Right lung (tissue), 10 donors: ENCODE measurements at places on chromosomes 6 and 20. TPM values are rescaled to one million over a fixed set of nuclear protein-coding genes. Genes with fewer than 3 reads are reported as not detected.

Gene BTNL2
- polyA plus RNA-seq, result 0.78 TPM

Gene IL17F
- polyA plus RNA-seq, result not detected

Gene VGLL2
- polyA plus RNA-seq, result not detected

Gene NKX2-4
- polyA plus RNA-seq, result not detected

Gene BTBD9
- 16.6 TPM for polyA plus RNA-seq

Gene NUP43
- polyA plus RNA-seq, result 38.9 TPM

Gene PSORS1C1
- polyA plus RNA-seq, result 0.39 TPM

Gene RNF144B
- polyA plus RNA-seq, result 18.5 TPM

Gene TINAG
- 0.12 TPM for polyA plus RNA-seq

Gene SMPD2
- polyA plus RNA-seq, result 14.8 TPM

Gene THEMIS
- 0.17 TPM for polyA plus RNA-seq

Gene ARFGAP1
- polyA plus RNA-seq, result 68.4 TPM

Gene ARFGEF3
- 8.5 TPM for polyA plus RNA-seq

DNA sequence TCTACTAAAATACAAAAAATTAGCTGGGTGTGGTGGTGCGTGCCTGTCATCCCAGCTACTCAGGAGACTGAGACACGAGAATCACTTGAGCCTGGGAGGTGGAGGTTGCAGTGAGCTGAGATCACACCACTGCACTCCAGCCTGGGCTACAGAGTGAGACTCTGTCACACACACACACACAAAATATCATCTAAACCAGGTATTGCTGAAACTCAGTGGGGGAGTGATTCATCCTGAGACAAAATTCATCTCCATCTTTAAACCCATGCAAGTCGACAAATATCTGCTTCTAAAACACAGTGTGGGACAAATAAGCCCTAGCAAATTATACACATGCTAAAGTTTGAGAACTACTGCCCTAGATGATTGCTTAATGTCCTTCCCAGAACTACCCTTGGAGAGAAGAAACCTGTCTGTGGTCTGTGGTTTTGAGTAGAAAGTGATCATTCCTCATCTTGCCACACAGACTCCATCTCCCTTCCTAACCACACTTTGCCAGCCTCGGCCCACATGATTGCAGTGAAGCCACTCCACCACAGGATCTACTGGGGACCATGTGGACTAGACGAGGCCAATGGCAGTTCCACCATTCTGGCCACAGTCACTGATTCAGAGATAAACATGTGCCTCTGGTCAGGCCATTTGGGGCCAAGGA, 130.3 kb downstream of the OPRM1 start:
- no peak for DNase-seq

- DNase-seq, result no peak
These were observed 47.1 kb upstream of the TMX4 start for GRCh38 chr20:8066662-8067061.

DNA sequence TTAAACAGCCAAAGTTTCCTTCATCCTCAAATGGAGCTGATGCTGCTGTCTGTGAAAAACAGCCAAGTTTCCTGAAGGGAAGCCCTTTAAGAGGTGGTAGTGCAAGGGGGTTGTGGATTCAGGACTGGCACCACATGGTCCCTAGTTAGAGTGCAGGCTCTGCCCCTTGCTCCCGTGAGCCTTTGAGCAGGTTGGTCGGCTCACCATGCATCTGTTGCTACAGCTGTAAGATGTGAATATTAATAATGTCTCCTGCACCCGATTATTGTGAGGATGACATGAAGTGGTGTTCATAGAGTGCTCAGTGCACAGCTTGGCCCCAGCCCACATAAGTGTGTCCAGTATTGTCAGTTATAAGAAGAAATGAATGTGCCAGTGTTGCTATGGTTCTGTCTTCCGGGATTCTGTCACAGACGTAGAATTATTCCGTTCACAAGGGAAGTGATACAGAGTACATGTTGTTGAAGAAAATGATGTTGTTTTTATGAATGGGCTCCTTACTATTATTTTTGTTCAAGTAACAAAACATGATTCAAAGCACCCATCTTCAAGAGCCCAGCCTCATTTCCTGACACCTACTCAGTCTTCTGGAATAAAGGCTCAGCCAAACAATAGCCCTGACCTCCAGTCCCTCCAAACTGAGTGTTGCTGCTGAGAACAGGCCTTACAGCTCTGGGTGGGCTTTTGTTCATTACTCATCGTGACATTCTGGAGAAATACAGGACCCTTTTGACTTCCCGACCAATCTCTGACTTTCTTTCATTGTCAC, 2.9 kb upstream of the PKIG start:
- DNase-seq, result no peak

GRCh38 chr6:145110109-145110508, 625.2 kb downstream of the EPM2A start:
- no peak for DNase-seq

- no peak for DNase-seq
These were observed 19.2 kb downstream of the PRND start for GRCh38 chr20:4740774-4741431.

DNA sequence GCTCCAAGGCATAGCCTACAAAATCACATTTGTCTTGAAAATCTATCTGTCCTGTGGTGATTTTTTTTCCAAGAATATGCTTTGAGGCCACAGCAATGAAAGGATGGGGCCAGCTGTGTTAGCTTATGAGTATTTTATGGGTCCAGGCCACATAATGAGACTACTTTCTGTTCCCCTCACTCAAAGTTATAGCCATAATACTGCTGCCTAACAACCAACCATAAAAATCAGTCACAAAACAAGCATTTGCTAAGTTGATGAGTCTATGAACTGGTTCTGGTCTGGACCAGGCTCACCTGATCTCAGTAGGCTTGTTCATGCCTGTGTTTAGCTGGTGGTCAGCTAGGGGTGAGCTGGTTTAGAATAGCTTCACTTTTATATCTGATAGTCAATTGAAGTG, 192.5 kb upstream of the PLCB4 start:
- DNase-seq, result no peak

DNA sequence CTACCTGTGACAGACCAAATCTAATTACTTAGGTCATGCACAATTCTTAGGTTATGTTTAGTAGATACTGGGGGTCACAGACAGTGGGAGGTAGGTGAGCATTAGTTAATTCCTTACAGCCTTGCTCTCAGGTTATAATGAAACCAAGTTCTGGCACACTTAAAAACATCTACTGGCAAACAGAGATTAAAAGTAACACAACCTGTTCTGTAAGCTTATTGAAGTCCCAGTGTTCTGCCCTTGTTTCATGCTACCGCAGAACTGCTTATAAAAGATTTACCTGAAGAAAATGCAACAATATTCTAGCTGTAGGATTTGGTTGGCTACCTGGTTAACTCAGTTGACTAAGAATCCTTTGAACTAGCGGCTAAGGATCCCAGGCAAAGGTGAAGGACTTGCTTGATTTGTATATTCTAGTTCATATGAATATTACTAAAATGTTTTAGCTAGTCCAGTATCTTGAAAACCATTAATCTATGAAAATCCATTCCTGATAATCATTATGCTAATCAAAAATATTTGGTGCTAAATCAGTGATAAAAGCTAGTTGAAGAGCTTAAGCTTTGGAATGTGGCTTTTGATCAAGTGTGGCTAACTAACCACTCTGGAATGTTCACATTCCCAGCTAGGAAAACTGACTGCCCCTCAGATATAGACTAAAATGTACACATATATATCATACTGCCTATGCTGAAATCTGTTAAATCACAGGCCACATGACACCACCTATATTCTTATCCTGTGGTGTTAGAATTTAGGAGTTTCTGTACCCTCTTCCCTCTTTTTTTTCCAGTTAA, 7.2 kb downstream of the PEX3 start:
- peak; percentile 32 for DNase-seq

DNA sequence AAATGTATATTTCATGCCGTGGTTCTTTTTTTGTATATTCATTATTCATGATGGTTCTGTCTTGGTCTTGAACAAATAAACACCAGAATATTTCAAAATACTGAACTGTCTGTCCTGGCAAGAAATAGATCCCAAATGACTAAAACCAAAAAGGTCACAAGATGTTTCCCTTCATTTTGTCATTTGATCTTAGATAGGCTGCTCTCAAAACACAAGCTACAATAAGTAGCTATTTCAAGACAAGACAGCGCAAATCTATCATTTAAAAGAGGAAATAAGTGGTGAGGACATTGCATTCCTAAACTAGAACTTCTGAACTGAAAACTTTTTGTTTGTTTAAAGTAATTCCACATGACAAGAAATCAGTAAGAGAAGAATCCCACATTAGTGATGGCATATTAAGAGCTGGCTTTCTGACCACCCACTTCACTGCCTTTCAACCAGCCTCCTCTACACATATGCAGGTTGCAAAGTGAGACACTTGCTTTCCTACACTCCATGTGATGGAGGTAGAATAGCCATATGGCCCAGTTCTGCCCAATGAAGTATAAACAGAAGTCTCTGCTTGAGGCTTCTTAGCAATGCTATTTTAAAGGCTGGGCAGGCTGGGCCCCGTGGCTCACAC, 54.4 kb upstream of the CCDC28A start:
- no peak for DNase-seq

- no peak for DNase-seq
These were observed 368.2 kb upstream of the SULF2 start for GRCh38 chr20:48153523-48153922.

GRCh38 chr20:48761023-48761785, 66.6 kb downstream of the PREX1 start:
- no peak for DNase-seq

DNA sequence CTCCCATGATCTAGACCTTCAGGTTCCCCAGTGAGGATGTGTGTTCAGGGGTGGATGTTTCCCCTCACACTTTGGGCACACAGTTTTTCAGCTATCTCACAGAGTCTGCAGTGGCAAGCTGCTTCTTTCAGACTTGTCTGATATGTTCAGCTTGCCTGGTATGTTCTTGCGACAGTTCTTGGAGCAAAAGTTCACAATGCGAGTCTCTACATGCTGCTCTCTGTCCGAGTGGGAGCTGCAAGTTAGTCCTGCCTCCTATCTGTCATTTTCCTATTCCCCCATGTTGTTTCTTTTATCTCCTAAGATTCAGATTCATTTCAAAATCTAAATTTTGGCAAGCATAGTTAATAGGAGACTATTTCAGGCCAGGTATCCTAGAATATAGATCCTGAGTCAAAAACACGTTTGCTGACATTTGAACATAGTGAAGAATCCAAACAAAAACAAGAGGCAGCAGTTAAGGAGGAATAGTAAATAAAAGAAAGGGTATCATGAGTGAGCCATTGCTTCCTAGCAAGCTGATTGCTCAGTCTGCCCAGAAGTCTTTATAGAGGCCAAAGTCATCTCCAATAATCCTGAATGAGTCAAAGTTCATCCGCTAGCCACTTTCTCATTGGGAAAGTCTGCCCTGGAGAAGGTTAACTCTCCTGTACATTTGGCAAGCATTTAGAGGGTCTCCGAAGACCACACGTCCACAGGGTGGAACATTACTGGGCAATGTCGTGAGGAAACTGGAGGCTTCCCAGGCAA, 140.2 kb upstream of the MOCS1 start:
- no peak for DNase-seq

DNA sequence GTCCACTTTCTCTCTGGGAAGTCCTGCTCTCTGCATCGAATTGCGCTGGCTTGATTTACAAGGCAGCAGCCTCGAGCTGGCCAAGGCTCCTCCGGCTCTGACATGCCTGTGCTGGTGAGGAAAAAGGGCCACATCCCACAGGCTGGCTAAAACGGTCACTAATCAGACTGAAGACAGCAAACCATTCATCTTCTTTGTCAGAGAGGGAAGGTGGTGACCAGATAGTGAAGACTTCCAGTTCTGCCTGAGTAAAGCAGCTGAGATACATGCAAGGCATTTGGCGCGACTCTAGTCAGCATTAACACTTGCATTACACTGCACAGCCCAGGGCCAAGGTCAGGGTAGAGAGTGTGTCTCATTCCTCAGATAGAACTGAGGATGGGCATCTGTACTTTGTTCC, 203.2 kb upstream of the MAP3K7 start:
- DNase-seq, result no peak

DNA sequence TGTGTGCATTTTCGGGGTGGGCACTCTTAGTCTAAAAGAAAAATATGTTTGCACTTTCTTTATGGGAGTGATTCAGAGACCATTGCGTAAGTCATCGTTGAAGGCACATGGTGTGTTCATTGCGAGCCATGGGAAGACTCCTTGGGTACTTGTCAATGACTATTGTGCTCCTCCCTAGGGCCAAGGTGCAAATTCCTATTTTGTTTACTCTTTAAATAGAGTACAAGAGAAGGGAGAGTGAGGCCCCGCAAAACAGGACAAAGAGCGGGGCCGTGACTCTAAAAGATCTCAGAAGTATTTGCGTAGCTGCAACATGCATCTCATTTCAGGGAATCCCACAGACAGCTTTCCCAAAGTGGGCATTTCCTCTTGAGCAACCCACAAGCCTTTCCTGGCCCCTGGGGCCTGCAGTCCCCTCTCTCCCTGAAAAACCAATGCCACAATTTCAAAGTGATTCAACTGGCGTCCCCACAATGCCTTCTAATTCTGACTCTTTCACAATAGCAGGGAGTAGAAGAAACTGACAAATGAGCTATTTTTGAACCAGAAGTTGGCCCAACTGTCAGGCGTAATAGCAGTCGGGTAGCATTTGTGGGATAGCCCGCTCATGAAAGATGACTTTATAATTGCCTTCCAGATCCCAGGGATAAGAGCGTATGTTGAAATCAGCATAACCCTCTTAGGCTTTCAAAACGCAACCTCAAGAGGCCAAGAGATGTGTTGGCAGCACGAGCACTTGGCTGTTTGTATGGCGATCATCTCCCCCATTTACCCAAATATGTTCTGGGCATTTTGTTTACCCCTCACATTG, 277.9 kb upstream of the BMP2 start:
- DNase-seq, result peak; percentile 77

GRCh38 chr6:6709106-6709505, 120.6 kb downstream of the LY86 start:
- no peak for DNase-seq

DNA sequence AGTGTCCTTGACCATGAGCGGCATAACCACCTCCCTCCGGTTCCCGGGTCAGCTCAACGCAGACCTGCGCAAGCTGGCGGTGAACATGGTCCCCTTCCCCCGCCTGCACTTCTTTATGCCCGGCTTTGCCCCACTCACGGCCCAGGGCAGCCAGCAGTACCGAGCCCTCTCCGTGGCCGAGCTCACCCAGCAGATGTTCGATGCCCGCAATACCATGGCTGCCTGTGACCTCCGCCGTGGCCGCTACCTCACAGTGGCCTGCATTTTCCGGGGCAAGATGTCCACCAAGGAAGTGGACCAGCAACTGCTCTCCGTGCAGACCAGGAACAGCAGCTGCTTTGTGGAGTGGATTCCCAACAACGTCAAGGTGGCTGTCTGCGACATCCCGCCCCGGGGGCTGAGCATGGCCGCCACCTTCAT, 4.9 kb downstream of the TUBB1 start:
- no peak for DNase-seq
